ENCODE measurements at places on chromosomes 5 and 9.
A peak's percentile ranks its signal among the peaks of the same experiment; 100 is the strongest.

- DNase-seq: peak; percentile 66
Observed at GRCh38 chr5:126811515-126812198, 34.7 kb downstream of the LMNB1 start.

DNA sequence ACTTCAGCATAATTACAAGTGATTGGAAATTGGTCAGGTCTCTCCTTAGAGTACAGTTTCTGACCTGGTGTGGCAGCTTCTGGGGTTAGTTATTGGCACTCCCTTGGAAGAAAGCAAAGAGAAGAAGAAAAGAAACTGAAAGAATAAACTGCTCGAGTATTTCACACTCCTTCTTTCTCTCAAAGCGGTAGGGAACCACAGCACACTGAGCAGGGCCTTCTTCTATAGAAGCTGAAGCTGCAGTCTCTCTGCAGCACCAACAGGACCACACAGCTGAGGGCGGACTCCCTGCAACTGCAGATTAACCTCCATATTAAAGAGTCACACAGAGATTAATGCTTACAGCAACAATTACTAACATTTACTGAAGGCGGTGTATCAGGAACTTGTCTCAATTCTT is 152.0 kb downstream of the TRPM6 start:
- DNase-seq: no peak

GRCh38 chr9:108466304-108466703 is 389.5 kb downstream of the ACTL7B start:
- DNase-seq: no peak

GRCh38 chr9:20550326-20550725 is 72.0 kb downstream of the MLLT3 start:
- DNase-seq: no peak

DNA sequence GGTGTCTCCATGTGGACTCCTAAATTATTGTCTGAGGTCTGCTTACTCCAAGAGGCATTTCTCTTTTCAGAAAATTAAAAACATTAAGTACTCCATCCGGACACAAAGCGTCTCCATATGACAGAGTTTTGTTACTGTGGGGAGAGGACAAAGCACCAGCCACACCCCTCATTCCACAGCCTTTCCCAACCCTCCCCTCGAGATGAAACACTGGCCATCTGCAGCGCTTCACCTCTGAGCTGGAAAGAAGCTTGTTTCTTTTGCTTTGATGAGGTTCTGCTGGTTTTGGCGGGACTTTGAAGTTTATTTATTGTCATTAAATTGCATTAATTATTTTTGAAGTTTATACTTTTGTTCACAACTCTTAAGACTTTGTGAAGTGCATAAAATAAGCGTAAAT is 27.6 kb upstream of the NKD2 start:
- no peak for DNase-seq

DNA sequence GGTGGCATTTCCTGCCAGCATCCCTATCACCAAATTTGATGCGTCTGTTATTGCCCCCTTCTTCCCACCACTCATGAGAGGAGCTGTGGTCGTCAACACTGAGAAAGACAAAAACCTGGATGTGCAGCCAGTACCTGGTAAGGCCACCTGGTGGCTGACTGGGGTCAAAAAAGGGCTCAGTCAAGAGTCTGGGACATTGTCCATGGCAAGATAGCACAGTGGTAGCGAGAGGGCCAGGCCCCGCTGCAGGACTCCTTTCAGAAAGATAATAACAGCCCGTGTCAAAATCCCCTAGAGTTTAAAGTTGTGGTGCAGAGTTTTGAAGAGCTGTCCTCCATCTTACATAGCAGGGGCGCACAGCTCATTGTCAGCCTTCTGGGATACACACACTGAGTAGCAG is 40.8 kb downstream of the CSF1R start:
- DNase-seq: peak; percentile 13

DNA sequence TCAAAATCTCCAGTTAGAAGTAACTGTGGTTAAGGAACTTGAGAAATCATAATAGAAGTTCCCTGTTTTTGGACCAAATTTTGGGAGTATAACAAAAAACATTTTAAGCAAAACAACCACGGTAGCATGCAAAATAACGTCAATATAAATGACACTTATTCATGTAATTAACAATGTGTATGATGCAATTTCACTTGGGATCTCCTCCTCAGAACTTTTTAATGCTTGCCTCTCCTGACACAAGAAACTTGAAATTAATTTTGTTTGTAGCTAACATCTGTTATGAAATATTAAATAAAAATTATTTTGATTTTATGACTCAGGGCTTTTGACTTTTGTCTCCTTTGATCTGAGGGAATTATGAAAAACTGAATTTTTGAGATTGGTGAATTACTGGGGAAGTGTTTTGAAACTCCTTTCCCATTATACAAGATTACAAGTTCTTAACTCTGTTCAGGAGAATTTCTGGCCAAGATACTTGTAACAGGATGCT is 149.7 kb downstream of the ATP10B start:
- DNase-seq: no peak

DNA sequence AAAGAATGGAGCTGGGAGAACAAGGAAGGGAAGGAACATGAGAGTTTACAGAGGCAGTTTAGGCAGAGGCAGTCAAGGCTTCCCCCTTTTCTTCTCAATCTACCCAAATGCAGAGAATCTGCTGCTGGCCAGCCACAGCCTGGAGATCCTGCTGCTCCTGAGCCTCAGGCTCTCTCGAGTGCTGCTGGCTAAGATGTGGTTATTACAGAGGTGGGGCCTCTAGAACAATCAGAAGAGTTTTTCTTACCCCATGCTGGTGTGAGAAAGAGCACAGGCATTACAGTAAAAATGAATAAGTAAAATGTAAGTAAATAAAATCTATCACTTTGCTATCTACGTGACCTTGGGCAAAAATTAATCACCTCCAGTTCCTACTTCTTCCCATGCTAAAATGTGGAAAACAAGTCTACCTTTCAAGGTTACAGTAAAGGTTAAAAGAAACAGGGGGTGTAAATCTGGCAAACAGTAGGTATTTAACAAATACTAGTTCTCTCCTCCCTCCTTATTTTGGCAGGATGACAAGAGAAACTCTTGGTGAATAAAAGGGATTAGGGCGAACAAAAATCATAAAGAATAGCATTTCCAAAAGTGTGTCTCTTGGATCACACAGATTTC is 31.1 kb downstream of the FBXW11 start:
- DNase-seq: no peak

GRCh38 chr9:137045294-137046087 is 486 bp downstream of the NPDC1 start:
- peak; percentile 46 for DNase-seq

- DNase-seq: no peak
Observed at GRCh38 chr5:81825237-81825636, 74.3 kb upstream of the SSBP2 start.

- no peak for DNase-seq
Observed at GRCh38 chr9:72794946-72795345, 157.9 kb downstream of the ALDH1A1 start.

- DNase-seq: no peak
Observed at GRCh38 chr9:73270967-73271721, 119.5 kb downstream of the ANXA1 start.

DNA sequence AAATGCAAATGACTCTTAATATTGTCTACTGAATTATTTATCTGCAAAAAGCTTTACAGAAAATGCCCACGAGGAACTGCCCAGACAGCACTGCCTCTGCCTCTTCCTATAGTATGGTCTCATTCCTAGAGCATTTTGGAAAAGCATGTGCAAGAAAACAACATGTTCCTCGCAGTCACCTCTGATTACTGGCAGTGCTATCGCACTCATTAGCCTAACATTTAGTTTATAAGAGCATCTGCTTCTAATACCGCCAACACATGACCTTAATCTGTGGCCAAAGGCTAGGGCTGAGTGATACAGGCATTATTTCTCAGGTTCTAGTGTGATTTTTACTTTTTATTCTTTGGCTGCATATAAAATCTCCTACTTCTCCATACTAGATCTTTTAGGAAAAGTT is 259.2 kb downstream of the FBXL17 start:
- DNase-seq: no peak

DNA sequence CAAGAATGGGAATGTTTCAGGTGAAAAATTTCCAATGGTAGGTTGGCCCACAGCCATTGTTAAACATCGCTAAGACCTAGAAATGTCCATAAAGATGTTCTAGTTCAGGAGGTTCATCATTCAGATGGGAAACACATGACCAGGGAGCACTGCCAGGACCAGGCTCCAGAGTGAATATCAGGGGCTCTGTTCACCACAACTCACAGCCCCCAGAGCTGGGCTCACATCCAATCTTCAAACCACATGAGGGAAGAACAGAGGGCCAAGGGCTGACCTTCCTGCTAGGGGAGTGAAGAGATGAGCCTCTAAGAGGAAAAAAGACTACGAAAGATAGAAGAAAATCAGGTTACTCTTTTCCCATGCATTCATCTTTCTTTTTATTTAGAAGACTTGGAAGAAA is 205.8 kb downstream of the SEMA5A start:
- DNase-seq: no peak

- no peak for DNase-seq
Observed at GRCh38 chr9:16337322-16338029, 533.0 kb downstream of the BNC2 start.

DNA sequence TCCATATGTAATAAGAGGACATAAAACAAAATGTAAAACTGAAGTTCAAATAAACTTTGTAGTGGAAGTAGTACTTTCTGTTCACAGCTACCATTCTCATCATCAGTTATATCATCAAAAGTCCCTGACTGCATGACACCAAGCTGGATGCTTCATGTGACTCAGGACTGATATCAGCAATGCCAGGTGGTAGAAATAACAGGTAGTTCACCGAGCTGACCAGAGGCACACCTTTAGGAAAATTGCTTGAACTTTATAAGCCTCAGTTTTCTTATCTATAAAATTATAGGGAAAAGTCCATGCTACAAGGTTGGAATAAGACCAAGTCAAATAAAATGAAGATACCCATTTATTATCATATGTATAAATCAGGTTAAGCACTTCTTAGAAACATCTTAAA is 124.9 kb upstream of the PTGER4 start:
- no peak for DNase-seq

GRCh38 chr5:106481374-106481773 is 1189.4 kb downstream of the EFNA5 start:
- DNase-seq: no peak
